Activated T-helper 17 cell treated with anti-CD3 and anti-CD28 coated beads, Interleukin-2, amount 50 U/mL, for 72 hours (primary cell): ENCODE measurements at places on chromosomes 7 and 10. TPM values are rescaled to one million over a fixed set of nuclear protein-coding genes. Genes with fewer than 3 reads are reported as not detected.
A peak's percentile ranks its signal among the peaks of the same experiment; 100 is the strongest.

ZNF518A gene
- total RNA-seq: 17.3 TPM

GRCh38 chr10:93568105-93568390, 1.6 kb downstream of the FFAR4 start:
- no peak overlapping the region for H3K4me3 ChIP-seq
- H3K27ac ChIP-seq: no peak overlapping the region
- no peaks in the 10 kb centered on the region for H3K36me3 ChIP-seq
- H3K4me1 ChIP-seq: no peaks in the 10 kb centered on the region

DNA sequence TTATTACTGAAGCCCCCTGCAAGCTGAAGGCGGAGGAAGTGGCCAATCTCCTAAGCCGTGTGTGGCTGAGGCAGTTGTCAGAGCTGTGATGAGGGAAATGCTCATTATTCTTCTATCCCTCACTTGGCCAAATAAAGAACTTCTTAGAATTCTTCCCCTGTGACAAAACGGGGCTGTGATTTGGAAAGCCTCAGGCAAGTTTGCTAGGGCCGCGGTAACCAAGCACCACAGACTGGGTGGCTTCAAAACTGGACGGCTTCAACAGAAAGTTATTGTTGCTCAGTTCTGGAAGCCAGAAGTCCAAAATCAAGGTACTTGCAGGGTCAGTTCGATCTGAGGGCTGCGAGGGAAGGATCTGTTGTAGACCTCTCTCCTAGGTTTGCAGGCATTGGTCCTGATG, 72.3 kb upstream of the STEAP1B start:
- no peak overlapping the region for H3K27ac ChIP-seq
- no peaks in the 10 kb centered on the region for H3K36me3 ChIP-seq
- ATAC-seq: no peak
- no peak overlapping the region for H3K4me3 ChIP-seq

DNA sequence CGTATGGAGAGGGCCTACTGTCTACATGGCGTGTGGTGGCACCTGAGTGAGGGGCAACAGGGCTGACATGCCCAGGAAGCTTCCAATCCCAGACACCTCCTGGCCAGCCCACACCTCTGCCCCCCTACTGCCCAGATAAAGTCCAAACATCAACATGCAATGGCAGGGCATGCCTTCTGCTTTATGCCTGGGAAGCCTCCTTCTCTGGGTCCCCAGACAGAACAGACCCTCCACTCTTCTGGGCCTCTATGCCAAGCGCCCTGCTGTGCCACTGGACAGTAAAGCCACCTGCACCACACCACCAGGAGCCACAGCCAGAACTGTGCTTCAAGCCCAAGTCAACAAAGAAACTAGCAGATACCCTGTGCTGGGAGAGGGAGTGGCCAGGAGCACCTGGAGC, 12.5 kb downstream of the TMEM72 start:
- ATAC-seq: no peak
- no peak overlapping the region for H3K27ac ChIP-seq
- H3K27me3 ChIP-seq: peaks cover 6% of the 10 kb centered on the region
- H3K36me3 ChIP-seq: no peaks in the 10 kb centered on the region
- H3K4me3 ChIP-seq: no peak overlapping the region

DNA sequence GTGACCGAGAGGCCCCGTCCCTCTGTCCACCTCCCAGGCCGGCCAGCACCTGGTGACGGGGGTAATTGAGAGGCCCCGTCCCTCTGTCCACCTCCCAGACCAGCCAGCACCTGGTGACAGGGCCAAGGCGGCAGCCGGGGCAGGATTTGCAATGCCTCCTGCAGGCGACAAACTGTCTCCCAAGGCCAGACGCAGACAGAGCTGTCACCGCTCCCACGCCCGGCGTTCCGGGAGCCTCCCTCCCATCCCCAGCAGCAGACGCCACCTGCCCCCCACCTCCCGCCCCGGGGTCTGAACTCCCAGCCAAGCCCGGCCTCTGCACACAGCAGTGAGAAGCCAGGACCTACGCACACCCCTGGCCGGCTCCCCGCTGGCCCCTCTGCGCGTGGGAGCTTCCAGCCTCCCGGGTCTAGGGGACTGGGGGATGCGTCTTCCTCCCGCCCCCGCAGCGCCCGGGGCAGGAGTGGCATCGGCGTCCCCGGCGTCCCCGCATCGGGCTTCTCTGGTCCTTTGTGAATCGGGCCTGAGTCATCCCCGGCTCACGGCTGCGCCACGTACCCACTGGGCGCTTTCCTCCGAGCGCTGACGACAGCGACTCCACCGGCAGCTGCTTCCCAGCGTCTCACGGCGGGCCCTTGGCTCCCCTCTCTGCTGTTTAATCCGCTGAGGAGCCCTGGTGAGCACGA, 95.1 kb upstream of the DIP2C start:
- H3K36me3 ChIP-seq: no peaks in the 10 kb centered on the region
- H3K27ac ChIP-seq: no peak overlapping the region
- peaks cover 13% of the 10 kb centered on the region for H3K27me3 ChIP-seq
- H3K4me3 ChIP-seq: peak overlapping the region; percentile 23
